ENCODE measurements at places on chromosomes 4 and X.
A peak's percentile ranks its signal among the peaks of the same experiment; 100 is the strongest.

GRCh38 chr4:146311238-146311970, 97.1 kb downstream of the REELD1 start:
- DNase-seq = no peak

GRCh38 chrX:79146640-79147390, 2.3 kb downstream of the GPR174 start:
- no peak for DNase-seq

DNA sequence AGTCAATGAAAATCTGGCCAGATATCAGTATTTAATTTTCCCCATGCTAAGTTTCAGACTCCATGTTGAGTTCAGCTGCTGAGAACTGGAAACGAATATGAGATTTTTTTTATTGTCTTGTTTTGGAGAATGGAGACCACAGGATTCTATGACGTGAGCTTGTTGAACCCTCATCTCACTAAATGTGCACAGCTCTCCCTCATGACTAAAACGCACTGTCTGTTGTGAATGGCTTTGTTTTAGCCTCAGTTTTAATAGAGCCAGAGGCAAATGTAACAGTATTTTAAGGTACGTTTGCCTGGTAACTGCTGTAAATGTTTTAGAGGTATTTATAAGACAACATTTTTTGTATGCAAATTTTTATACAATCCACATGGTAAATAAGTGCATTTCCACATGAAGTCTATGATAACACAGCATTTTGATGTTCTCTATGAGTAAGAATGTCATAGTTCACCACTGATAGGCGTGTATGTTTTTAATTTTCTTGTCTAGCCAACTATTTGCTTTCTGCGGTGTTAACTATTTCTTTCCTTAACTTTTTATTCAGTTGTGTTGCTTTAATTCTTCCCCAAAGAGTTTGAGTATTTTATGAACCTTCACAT, 1159.3 kb upstream of the TENM3 start:
- no peak for DNase-seq

DNA sequence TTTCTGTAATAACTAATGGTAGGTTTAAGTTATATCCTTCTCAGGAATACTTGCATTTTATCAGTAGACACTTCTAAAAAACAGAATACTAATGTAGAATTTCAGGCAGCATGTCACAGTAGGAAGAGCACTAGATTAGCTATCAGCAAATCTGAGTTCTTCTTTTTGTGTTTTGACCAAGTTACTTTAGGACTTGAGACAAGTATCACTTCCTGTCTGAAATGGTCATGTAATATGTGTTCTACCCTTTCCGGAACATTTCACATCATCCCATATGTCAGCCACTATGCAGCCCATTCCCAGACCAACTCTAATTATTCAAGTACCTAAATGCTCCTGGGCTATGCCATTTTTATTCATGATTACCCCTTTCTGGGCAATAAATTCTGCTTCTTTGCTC, 401.8 kb upstream of the RPS6KA3 start:
- no peak for DNase-seq

- no peak for DNase-seq
Measured at GRCh38 chr4:31417040-31417439, 696.9 kb downstream of the PCDH7 start.

GRCh38 chr4:142406917-142407501, 439.1 kb downstream of the INPP4B start:
- no peak for DNase-seq

- DNase-seq = peak; percentile 2
Measured at GRCh38 chrX:13489454-13489853, 79.9 kb upstream of the EGFL6 start.

DNA sequence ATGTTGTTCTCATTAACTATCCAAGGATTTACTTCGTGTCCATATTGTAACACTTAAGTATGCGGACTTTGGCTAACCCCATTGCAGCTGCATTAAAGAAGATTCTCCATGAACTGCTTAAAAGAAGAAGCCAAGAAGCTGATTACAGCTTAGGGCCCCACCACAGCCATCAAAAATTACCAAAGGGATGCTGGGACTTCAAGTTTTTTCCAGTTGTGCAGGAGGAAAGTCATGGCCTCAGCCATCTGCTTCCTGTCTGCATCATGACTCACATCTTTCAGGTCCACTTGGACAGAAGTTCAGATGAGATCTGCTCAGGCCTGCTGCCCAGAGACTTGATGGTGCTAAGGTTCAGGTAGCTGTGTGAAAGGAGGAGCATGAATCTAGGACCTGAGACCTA, 38.8 kb upstream of the CAPN6 start:
- no peak for DNase-seq

DNA sequence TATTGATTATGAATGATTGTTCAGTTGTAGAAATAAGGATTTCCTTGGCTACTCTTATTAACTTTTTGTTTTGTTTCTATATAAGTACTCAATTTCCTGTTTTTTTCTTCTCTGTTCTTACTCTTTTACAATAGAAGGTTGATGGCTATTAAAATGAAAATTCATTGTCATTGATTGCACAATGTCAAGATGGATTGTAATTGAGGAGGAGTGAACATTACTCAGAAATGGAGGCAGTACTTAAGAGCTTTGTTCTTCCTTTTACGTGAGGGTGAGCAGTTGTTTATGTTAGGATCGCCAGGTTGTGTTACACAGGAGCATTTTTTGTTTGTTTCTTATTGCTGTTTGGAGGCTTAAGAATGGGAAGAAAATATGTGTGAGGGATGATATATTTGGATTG, 2062.4 kb downstream of the ARAP2 start:
- DNase-seq = no peak

DNA sequence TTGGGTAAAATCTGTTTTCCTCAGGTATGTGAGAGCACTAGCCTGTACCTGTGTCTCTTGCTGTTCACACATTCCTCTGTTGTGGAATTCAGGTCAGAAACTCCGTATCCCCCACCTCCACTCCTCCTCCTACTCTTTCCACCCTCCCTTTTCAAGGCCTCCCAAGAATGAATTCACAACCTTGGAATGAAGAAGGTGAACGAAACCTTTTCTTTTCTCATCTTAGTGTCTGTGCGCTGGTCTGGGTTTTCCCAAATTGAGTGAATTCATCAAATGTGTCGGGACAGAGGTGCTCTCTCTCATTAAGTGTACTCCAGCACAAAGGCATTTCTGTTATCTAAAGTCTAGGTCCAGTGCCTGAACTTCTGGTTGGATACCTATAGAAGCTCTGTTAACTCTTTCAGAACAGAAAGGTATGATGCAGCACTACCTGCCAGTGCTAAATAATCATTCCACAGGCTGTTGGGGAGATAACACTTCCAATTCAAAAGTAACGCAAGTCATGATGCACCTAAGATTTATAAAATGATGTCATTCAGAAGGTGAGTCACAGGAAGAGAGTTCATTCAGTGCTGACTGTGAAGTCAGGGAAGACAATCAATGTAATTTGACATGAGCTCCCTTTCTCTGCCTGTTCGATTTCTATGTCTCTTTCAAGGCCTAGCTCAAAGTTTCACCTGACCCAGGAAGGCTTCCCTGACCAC, 41.9 kb downstream of the COL4A6 start:
- DNase-seq = peak; percentile 2

DNA sequence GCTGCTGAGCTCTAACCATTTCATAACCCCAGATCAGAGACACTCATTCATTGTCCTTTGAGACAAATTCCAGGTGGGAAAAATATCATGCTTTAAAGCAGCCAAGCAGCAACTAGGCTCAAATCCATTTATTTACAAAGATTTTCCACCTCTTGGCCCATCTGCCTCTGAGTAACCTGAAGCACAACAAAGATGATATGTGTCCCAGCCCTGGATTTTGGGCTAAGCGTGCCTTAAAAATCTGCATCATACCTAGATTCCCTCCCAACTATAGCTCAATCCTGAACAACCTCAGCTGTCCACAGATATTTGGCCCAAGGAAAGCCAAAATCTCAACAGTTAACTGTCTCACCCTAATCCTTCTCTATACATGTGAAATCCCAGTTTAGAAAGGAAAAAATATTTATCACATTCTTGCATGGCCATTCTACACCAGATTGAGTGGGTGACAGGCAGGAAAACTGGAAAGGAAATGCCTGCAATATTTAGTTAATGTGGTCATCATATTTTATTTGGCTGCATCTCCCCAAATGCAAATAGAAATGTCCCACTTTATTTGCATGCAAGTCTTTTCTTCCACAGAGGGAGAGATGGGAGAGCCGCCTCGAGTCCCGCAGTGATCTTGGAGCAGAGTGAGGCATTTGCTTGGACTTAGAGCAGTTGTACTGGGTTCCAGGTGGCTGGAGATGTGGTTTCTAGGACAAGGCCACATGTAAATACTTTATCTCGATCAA, 146.4 kb upstream of the EOLA2 start:
- DNase-seq = no peak

DNA sequence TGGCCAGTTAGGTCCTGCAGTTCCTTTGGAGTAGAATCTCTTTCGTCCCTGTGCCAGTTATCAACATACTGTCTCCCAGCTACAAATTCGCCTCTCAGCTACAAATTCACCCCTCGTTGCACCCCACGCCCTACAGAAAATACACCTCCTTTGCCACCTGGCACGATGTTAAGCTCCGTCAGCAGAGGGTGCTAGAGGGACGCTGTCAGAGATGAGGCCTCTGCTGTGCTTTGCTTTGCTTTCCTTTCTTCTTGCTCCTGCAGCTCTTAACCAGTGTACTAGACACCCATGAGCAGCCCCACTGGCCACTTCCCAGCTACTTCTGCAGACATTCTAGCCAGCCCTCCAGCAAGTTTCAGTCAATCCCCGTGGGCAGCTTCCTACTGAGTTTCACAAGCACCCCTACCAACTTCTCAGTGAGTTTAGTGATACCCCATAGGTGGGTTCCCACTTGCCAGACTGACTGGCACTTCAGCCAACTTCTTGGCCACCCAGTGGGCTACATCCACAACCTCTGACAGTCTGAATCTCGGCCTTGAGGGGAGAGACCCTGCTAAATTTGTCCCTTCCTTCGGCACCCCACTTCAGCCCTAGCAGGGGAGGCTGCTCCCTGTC, 21.8 kb downstream of the HAUS3 start:
- peak; percentile 52 for DNase-seq

DNA sequence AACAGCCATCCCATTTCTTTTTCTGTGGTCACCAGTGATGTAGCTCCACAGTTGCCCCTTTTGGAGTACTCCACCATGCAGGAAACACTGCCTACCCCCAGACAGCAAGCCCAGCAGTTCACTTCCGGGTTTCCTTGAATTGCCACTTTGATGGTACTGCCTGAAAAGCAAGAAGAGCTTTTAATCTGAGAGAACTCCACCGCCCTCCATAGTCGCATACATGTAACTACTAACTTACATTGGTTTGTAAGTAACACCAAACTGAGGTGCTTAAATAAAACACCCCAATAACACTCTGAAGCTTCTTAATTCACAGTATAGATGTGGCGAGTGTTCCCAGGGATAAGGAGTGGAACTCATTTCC, 53.6 kb upstream of the HPSE start:
- no peak for DNase-seq

GRCh38 chr4:186829740-186830449, 106.2 kb upstream of the FAT1 start:
- DNase-seq = no peak

DNA sequence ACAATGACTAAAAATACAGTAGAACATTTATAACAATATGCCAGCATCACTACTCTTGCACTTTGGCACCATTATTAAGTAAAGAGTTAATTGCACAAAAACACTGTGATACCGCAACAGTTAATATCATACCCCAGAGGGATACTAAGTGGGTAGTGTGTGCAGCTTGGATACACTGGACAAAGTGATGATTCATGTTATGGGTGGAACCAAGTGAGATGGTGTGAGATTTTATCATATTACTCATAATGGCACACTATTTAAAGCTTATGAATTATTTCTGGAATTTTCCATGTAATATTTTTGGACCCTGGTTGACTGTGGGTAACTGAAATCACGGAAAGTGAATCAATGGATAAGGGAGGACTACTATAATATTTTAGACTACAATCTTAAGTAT, 265.3 kb downstream of the PCDH18 start:
- no peak for DNase-seq

- DNase-seq = no peak
Measured at GRCh38 chrX:24682739-24683432, 10.8 kb upstream of the POLA1 start.

DNA sequence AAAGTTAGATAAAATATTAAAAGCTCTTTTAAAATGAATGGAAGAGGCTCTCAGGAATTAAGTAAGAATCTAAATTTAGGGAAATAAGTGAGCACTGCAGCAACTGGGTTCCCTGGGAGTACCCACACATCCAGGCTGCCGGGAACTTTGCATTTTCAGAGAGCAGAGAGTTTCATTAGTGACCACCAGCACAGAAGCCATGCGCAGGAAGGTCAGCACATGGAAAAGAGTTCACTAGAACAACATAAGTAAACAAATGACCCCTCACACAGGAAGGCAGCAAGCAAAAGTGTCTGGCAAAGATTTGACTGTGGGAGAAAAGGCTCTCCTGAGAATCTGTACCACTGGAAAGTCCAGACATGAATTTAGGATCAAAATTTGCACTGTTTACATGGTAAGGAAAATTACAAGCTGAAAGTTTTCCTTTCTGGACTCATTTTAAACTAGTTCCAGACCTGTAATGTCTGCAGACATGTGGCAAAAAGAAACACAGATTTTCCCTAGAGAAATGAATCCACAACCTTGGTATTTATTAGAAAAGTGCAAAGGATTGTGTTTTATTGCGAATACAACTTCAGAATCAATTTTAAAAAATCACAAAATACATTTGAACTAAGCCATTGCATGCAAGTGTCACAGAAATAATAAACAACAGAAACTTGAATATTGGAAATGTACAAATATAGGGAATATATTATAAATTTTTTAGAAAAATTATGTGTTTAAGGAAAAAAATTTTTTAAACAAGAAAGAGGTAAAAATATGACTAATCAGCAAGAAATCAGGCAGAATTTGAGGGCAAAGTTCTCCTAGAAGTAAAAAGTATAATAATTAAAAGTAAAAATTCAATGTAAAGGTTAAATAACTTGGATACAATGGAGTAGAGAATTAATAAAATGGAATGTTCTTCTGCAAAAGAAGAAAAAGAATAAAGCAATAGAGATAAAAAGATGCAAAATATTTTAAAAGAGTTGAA, 18.4 kb upstream of the MYOZ2 start:
- DNase-seq = no peak

- no peak for DNase-seq
Measured at GRCh38 chrX:39762266-39762841, 335.4 kb downstream of the BCOR start.

- DNase-seq = peak; percentile 26
Measured at GRCh38 chrX:152915541-152916241, 17.8 kb downstream of the ZNF185 start.

DNA sequence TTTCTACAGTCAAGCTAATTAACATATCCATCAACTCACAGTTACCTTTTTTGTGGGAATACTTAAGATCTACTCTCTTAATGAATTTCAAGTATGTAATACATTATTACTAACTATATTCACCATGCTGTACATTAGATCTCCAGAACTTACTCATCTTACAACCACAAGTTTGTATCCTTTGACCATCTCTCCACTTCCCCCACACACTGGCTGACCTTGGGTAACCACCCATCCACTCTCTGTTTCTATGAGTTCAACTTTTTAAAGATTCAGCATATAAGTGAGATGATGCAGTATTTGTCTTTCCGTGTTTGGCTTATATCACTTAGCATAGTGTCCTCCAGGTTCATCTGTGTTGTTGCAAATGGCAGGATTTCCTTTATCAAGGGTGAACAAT, 30.5 kb upstream of the MAGED1 start:
- DNase-seq = no peak

GRCh38 chrX:48489892-48490291, 13.9 kb downstream of the FTSJ1 start:
- no peak for DNase-seq

- no peak for DNase-seq
Measured at GRCh38 chr4:31051151-31051550, 331.0 kb downstream of the PCDH7 start.

GRCh38 chrX:2193273-2193592, 307.5 kb downstream of the DHRSX start:
- no peak for DNase-seq

- no peak for DNase-seq
Measured at GRCh38 chr4:25929298-25929686, 15.3 kb downstream of the SMIM20 start.

Data from urothelium cell line (cell line).